Bladder microvascular endothelial cell (primary cell): ENCODE measurements at places on chromosomes 7 and 10. TPM values are rescaled to one million over a fixed set of nuclear protein-coding genes. Genes with fewer than 3 reads are reported as not detected.

Gene MINDY4
- 2.4 and 2.6 TPM in 2 replicates for total RNA-seq

Gene EVX1
- not detected in 2 replicates for total RNA-seq

Gene TMEM270
- total RNA-seq, result 0.13 TPM in 1 of 2 replicates, not detected in the other

Gene FZD1
- total RNA-seq, result 1.5 and 5.3 TPM in 2 replicates

Gene LSM8
- 31.9 and 38.8 TPM in 2 replicates for total RNA-seq

Gene UPK3BL2
- total RNA-seq, result 1.1 and 17.9 TPM in 2 replicates

Gene TLX1
- total RNA-seq, result not detected in 2 replicates

Gene UTF1
- not detected in 2 replicates for total RNA-seq

Gene LRGUK
- 0.06 and 0.16 TPM in 2 replicates for total RNA-seq

Gene GLI3
- total RNA-seq, result 1.9 and 2.6 TPM in 2 replicates

Gene CYP2C9
- not detected in 2 replicates for total RNA-seq

Gene ATP6V0A4
- total RNA-seq, result 0.06 TPM in 1 of 2 replicates, not detected in the other

Gene MUC12
- total RNA-seq, result not detected in 2 replicates

Gene SNCG
- 111 and 131 TPM in 2 replicates for total RNA-seq

Gene TBC1D12
- 10.5 and 17.7 TPM in 2 replicates for total RNA-seq

Gene PKD2L1
- total RNA-seq, result not detected in 2 replicates

Gene GRID2IP
- total RNA-seq, result under 0.01 TPM in 1 of 2 replicates, not detected in the other

Gene MYO3A
- not detected in 2 replicates for total RNA-seq

Gene SPDYE16
- total RNA-seq, result under 0.01 and 0.13 TPM in 2 replicates

Gene UCMA
- not detected in 2 replicates for total RNA-seq

Gene ADRB1
- 0.32 and 47.8 TPM in 2 replicates for total RNA-seq

Gene TRPV6
- not detected in 2 replicates for total RNA-seq

Gene OR2A5
- total RNA-seq, result not detected in 2 replicates

Gene CTBP2
- total RNA-seq, result 84.2 and 160 TPM in 2 replicates

Gene GIMAP5
- total RNA-seq, result 128 and 150 TPM in 2 replicates

Gene FAM221A
- 4.2 and 8.6 TPM in 2 replicates for total RNA-seq

Gene NUTM2B
- total RNA-seq, result 0.16 and 0.25 TPM in 2 replicates

Gene INSYN2A
- total RNA-seq, result under 0.01 TPM in 1 of 2 replicates, not detected in the other

Gene SLC29A4
- total RNA-seq, result 0.49 and 3.0 TPM in 2 replicates

Gene CHAT
- not detected in 2 replicates for total RNA-seq

Gene GLUD1
- 150 and 181 TPM in 2 replicates for total RNA-seq

Gene KCNH2
- 0.06 TPM in 1 of 2 replicates, not detected in the other for total RNA-seq

Gene FAM237B
- not detected in 2 replicates for total RNA-seq

Gene NME8
- not detected in 2 replicates for total RNA-seq

Gene DYNC1I1
- 0.49 and 31.3 TPM in 2 replicates for total RNA-seq

Gene TIAL1
- total RNA-seq, result 13.6 and 49.8 TPM in 2 replicates

Gene DYDC2
- not detected in 2 replicates for total RNA-seq

Gene CASTOR2
- total RNA-seq, result 5.0 and 9.8 TPM in 2 replicates

Gene ATRNL1
- total RNA-seq, result 0.13 TPM in 1 of 2 replicates, not detected in the other

Gene RBP4
- not detected in 2 replicates for total RNA-seq

Gene DKK1
- total RNA-seq, result 10.2 and 21.4 TPM in 2 replicates

Gene HECW1
- not detected in 2 replicates for total RNA-seq

Gene KLF14
- total RNA-seq, result not detected in 2 replicates

Gene LHPP
- 3.8 and 4.4 TPM in 2 replicates for total RNA-seq
